ENCODE measurements at places on chromosomes 3 and 15.

- DNase-seq, result no peak
Observed at GRCh38 chr3:171200052-171200749, 173.7 kb upstream of the SLC2A2 start.

GRCh38 chr15:58377193-58377592 is 54.6 kb upstream of the LIPC start:
- DNase-seq, result no peak

DNA sequence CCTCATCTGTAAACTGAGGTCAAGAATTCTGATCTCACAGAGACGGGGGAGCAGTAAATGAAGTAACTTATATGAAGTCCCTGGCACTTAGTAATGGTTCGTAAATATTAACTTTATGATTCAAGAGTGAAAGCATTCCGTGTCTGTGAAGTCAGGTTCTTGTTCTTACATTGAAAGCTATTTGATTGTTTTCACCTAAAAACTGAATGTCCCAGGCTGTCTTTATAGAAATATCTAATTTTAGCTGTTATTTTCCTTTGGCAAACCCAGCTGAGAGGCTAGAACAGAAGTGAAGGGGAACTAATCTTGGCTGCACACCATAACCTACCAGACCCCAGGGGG is 84.5 kb downstream of the CHSY1 start:
- no peak for DNase-seq

- DNase-seq, result no peak
Observed at GRCh38 chr3:152823173-152823572, 11.8 kb upstream of the P2RY1 start.

DNA sequence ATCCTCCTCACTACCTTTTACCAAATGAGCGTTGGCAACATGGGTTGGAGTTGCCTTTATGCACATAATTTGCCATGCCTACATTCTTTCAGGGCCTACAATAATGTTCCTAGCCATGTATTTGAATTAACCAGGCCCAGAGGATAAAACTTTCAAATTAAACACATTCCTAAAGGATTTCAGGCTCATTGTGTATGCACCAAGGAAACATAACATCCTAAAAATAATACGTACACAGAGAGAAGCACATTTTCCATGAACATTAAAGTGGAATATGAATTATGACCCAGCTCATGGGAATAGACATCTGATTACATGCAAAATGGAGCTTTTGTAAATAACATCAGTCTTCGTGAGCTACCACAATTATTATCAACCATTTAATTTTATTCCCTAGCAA is 203.3 kb downstream of the RORA start:
- no peak for DNase-seq

DNA sequence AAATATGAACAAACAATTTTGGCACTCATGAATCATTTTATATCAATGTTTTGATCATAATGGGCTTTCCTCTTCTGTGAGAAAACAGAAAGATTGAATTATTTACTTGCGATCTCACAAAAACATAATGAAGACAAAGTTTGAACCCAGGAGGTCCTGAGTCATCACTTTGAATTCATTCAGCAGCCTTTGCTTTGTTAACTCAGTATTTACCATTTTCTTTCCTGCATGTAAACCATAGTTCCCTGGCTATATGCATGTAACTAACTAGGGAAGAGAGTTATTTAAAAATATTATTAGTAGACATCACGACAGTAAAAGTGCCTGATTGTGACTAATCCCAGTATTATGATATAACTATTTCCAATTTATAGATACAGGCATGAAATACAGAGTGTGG is 1026.2 kb downstream of the PLOD2 start:
- DNase-seq, result no peak

GRCh38 chr15:52414936-52415335 is 113.7 kb downstream of the MYO5A start:
- no peak for DNase-seq

- no peak for DNase-seq
Observed at GRCh38 chr3:59998058-59998457, 948.2 kb upstream of the CFAP20DC start.

DNA sequence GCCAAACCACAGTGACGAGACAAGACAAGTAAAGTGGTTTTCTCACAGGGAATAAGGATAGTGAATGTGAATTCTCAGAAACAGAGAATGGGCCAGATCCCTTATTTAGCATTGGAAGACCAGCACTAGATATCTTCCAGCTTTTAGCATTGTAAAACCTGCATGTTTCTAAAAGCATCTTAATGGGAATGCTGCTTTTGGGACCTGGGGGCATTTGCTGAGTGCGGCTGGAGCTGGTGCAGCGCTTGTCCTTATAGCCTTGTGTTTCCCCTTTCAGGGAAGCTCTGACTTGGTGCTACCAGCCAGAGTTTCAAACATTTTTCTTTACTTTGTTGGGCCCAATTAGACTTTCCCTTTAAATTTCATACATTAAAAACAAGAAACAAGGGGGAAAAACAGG is 52.9 kb downstream of the CLSTN2 start:
- no peak for DNase-seq

DNA sequence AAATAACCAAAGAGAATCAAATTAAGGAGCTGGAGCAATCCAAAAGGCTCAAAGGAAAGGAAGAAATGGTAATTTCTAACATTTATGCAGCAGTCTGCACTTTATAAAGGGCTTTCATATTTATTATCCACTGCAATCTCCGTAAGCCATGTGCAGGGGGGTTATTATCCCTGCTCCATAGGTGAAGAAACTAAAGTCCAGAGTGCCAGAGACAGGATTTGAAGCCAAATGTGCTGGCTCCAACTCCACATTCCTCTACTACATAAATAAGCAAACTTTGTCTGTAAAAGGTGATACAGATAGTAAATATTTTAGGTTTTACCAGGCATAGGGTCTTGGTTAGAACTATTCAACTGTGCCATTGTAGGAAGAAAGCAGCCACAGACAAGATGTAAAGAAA is 221.4 kb downstream of the MINAR1 start:
- no peak for DNase-seq

GRCh38 chr3:100882571-100882984 is 110.6 kb downstream of the ABI3BP start:
- DNase-seq, result no peak

- no peak for DNase-seq
Observed at GRCh38 chr3:37140899-37141541, 33.4 kb downstream of the LRRFIP2 start.

DNA sequence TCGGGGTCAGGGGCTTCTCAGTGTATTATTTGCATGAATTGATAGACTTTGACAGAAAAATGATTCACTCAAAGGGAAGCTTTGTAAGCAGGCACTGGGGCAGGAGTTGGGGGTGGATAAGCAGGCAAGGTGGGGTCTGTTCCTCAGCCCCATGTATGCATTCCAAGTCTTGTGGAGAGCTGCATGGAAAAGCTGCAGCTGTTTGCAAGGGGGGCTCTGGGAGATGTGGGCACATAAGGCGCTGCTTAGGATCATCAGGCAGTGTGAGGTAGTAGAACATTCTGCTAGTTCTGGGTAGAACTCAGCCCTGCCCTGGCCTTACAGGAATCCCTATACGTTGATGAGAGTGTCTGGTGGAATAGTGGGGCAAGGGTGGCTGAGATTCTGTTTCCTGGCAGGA is 154.2 kb upstream of the LRIG1 start:
- DNase-seq, result no peak

- DNase-seq, result no peak
Observed at GRCh38 chr3:179276743-179277142, 25.8 kb upstream of the KCNMB3 start.

DNA sequence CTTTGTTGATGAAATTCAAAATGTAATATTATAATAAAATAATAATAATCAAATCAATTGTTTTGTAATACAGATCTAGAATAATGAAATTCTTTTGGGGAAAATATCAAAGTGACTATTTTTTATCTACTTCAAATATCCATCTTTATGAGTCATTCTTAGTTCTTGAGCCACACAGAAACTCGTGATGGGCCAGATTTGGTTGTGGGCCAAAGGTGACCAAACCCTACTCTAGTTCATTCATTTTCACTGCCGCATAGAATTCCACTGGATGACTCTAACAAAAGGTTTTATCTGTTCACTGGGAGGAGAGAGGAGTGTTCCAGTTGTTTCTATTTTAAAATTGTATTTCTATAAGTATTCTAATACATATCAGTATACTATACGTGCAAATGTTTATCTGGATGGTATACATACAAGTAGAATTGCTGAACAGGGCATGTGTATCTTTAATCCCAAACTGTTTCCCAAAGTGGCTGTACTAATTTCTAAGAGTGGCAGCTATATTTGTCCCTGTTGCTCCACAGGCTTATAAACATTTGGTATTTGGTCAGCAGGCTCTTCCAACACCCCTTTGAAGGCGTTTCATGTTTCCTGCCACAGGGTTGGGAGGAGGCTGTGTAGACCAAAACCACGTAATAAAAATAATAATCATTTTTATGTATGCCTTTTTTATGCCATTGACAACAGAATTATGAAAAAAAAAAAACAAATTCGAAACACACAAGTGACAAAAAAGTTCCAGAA is 7.3 kb upstream of the RTP3 start:
- no peak for DNase-seq

Data from CD4-positive, alpha-beta memory T cell (primary cell).